ENCODE measurements at places on chromosomes 6 and 20.

DNA sequence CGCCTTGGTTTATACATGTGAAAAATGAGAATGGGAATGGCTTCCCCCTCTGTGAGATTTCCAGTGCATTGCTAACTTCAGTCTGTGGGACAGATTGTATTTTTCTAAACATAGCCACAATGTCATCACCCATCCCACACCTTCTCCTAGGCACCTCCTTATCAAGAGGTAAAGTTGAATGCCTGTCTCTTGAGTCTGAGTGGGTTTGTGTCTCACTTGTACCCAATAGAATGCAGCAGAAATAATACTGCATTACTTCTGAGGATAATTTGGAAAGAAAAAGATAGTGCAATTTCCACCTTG, 27.9 kb downstream of the RIN2 start:
- no peak for DNase-seq

- no peak for DNase-seq
Observed at GRCh38 chr20:17304774-17305173, 77.9 kb downstream of the PCSK2 start.

GRCh38 chr20:20733943-20734342, 21.5 kb upstream of the RALGAPA2 start:
- DNase-seq, result no peak

DNA sequence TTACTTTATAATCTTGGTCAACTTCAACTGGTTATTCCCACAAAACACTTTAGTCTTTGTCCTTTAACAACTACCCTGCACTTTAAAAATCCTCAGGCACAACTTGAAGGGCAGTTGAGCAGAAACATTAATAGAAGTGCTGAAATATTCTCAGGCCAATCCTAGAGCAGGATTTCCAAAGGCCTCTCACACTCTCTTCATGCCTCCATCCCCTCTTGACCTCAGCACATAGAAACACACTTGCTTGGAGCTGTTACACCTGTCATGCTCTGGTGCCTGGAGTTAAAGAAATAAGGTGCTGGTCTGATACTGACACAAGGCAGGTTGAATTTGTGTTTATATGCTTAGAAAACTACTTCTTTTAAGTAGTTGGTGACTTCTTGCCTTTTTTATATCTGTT, 618.8 kb upstream of the POU3F2 start:
- no peak for DNase-seq

DNA sequence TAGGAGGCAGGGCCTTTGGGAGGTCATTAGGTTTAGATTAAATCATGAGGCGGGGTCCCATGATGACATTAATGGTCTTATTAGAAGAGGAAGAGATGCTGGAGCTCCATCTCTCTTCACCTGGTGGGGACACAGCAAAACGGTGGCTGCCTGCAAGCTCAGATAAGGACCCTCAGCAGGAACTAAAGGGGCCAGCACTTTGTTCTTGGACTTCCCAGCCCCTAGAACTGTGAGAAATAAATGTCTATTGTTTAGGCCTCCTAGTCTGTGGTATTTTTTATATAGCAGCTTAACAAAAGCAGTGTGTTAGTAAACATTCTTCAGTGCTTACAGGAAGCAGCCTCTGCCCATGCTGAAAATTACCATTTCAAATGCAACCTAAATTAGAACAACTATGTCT, 157.6 kb downstream of the FOXA2 start:
- no peak for DNase-seq

DNA sequence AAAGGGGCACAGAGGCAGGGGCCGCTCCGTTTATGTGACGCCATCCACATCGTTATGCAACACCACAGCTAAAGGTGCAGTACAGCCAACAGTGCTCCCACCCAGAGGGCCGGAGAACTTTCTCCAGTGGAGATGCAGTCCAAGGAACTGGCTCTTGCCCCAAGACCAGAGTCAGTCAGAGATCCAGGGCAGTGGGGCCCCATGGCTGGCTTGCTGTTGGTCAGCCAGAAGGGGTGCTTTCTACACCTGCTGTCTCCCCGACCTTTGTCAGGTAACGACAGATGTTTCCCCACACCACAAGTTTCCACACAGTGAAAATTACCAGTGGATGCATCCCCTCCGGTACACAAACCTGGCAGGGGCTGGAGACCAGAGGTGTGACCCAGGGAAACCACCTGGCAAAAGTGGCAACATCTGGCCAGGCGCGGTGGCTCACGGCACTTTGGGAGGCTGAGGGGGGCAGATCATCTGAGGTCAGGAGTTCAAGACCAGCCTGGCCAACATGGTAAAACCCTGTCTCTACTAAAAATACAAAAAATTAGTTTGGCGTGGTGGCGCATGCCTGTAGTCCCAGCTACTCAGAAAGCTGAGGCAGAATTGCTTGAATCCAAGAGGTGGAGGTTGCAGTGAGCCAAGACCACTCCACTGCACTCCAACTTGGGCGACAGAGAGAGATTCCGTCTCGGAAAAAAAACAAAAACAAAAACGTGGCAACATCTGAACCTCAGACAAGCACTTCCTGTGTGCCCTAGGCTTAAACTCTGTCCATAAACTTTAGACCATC, 34.9 kb downstream of the UBE2V1 start:
- DNase-seq, result no peak

DNA sequence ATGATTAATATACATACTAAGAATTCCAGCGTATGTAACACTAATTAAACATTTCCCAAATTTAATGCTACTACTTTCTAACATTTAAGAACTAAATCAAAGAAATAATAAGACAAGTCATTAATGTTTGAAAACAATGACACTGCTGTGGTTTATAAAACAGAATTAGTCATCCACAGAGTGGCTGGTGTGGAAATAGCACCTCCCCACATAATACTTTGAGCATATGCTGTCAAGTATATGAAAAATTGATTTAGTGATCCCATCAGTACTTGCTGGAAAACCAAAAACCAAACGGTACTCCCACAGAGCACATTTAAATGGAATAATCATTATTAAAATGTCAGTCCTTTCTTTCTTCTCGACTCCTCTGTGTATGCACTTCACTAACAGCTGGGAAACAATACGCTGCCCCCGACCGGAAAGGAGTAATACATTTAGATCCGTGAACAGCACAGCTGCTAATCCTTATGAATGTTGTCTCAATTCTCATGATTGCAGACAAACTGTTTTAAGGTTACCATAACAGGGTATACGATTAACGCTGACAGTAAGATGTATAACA, 78.4 kb downstream of the PREP start:
- no peak for DNase-seq

- DNase-seq, result no peak
Observed at GRCh38 chr6:168200571-168201134, 118.9 kb downstream of the DACT2 start.

- no peak for DNase-seq
Observed at GRCh38 chr6:153058909-153059308, 56.4 kb upstream of the MTRF1L start.

DNA sequence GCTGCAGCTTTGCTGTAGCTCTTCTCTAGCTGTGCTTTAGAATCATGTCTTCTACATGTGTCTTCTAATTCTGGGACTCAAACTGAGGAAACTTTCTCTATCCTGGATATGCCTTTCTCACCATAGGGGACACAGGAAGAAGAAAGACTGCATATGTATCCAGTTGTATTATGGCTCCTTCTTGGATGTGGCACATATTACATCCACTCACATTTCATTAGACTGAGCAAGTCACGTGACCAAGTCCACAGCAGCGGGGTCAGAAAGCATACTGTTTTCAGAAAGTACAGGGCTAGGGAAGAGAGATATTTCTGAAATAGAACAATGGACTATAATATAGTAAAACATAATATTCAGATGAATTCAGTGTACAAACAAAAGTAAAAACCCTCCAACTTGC, 187.6 kb upstream of the RIMS1 start:
- DNase-seq, result no peak

GRCh38 chr6:128727500-128727899, 155.4 kb upstream of the LAMA2 start:
- no peak for DNase-seq

DNA sequence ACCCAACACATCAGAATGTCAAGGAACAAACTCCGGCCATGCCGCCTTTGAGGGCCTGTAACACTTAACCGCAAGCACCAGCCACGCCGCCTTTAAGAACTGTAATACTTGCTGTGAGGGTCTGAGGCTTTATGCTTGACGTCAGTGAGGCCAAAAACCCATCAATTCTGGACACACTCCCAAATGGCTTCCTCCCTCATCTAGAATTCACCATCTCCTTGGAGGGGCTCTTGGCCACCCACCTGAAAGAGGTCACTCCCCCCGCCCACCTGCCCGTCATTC, 10.4 kb upstream of the PXDC1 start:
- no peak for DNase-seq

DNA sequence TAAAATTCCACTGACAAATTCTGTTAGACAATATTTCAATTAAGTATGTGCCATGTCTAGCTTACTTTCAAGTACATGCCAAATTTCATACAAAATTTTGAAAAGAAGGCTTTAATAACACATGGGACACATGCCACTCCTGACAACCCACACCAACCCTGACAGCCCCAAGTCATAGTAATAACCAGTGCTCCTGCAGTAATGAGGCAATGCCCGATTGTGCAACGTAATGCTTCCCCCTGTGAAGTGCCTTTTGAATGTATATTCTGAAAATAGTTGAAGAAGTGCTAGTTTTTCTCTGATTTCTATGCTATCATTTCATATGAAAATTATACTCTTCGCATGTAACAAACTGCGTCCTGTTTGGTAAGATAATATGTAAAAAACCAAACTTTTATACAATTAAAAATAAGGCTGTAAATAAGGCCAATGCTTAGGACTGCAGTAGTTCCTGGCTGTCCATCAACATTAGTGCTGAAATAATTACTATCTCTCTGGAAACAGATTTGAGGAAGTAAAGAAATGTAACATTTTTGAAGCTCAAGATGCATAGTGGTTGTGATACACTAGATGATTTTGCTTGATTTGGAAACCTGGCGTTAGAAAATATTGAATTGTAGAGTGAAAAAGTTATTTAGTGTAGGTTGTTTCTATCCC, 125.8 kb upstream of the BCLAF1 start:
- DNase-seq, result no peak

DNA sequence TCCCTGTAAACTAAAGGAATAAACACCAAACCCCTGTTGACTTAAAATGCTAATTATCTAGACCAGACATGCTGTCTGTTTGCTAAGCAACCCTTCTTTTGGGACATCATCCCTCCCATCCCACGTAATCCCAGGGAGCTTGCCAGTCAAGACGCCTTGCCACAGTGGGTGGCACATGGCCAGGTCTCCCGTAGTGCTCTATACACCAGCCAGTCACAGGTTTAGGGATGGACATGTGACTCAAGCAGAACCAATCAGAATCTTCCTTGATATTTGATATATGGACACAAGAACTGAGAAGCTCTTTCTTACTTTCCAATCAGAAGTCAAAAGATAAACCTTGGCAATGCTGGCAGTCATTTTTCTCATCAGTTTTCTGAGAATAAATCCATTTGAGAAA, 60.0 kb downstream of the CNKSR3 start:
- no peak for DNase-seq
